ENCODE measurements at places on chromosomes 2 and 18.

DNA sequence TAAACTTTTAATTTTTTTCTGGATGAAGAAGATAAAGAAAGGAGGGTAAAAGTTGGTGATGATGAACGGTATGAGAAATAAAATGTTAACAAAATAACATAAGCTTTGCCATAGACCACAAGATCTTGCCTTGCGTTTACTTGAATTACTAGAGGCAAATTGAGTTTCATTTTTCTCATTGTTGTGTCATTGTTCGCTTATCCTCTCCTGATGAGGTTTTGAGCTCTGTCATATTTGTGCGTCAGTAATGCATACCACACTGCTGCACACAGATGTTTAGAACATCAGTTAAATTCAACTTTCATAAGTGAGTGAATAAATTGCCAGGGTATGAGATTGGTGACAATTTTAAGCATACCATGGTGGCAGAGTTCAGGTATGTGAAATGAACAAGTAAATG, 843.6 kb downstream of the SUCLG1 start:
- DNase-seq: no peak

DNA sequence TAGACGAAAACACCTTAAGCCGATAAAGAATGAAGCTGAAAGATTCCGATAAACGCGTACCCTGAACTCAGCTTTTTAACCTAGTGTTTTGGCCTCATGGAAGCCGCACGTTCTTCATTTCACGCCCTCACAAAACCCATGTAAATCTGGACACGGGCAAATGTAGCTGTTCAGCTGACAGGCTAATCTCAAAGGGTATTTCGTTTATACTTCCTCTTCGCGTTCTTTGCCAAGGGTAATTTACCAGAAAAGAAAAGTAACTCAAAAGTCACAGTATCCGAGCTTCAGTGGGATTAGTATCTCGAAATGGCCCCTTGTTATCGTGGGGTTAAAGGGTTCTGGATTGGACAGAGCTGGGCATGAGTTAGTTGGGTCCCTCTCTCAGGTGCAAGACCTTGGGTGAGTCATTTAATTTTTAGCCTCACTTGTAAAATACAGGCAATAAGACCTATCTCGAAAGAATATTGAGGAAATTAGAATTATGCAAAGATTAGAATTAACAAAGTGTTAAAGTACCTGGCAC, 22.0 kb upstream of the STPG4 start:
- DNase-seq: no peak

DNA sequence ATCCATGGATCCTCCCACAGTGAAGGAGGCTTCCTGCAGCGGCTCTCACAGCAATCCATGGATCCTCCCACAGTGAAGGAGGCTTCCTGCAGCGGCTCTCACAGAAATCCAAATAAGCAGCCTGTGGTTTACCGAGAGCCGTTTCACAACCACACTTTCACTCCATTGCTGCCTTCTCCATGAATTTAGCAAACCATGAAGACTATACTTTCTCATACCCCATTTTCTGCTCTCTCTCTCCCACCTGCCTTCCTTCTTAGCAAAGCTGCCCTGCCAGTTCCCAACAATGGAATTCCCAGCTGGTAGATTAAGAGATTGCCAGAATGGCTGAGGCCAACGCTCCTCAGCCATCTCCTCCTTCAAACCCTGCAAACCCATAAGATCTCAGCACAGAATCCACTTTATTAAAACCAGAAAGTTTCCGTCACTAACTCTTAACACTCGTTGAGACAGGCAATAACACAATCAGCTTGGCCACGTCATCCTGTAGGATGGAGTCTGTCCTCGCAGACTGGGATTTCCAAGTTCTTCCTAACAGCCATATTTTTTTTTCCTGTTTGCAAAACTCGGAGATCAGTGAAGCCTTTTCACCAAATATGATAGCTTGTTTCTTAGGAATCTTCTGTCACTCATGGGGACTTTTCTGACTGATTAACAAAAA, 162.2 kb downstream of the PXDN start:
- no peak for DNase-seq

GRCh38 chr2:204341887-204342276, 203.4 kb upstream of the PARD3B start:
- no peak for DNase-seq

GRCh38 chr2:218326315-218326714, 30.3 kb upstream of the CATIP start:
- DNase-seq: no peak

DNA sequence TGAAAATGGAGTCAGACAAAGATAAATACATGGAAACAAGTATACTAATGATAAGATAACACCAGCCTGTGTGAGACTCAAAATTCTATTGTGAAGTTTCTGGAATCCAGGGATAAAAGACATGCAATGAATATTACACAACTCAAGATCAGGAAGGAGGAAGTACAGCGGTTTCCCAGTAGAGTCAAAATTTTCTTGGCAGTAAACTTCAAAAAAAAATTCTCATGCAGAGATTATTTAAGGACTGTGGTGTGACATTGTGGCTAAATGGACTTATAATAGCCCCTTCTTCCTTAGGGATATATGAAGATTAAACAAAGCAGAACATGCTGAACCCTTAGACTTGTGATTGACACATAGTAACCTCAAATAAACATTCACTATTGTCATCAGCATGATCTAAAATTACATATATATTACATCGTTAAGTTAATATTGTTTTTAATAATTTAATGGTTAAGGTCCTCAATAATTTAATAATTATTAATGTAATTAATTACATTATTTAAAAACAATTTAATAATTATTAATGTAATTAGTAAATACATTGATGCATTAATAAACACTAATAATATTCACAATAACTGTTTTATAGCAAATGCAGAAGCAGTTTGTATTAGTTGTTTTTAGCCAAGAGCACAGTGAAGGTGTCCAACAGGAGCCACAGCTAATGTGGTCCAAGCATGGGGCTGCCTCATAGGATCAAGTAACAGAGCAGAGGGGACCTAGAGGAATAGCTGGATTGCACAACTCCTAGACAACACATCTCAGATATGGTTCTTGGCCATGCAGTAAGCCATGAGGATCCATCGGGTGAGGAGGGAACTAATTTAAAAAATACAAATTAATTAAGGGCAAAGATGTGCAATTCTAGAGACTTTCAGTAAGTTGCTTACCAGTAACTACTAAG, 77.3 kb downstream of the POLE4 start:
- DNase-seq: no peak

- peak; percentile 38 for DNase-seq
Observed at GRCh38 chr2:241689306-241689705, 2.7 kb upstream of the DTYMK start.

DNA sequence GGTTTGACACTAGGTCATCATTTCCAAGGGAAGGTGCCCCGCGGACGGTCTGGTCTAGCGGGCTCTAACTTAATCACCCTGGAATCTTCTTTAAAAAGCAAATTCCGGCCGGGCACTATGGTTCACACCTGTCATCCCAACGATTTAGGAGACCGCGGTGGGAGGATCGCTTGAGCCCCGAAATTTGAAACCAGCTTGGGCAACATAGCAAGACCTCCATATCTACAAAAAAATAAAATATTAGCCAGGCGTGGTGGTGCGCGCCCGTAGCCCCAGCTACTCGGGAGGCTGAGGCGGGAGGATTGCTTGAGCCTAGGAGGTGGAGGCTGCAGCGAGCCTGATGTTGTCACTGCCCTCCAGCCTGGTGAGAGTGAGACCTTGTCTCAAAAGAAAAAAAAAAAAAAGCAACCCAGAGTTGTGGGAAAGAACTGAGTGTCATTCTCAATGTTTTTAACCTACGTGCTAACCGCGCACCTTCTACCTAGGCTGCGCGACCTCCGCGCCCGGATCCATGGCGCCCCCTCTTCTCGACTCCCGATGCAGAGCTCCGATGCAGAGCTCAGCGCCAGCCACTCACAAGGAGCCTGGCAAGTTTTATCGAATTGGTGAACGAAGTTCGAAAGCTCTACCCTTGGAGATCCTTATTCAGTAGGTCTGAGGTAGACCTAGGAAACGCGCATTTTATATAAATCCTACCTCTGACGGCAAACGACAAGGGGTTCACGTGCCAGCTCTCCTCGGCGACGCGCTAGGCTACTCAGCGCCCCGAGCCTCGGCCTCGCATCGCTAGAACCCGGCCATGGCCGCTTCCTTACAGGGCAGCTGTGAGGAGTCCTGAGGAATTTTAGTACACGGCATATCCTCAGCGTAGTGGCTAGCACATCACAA, 888 bp upstream of the TWSG1 start:
- DNase-seq: peak; percentile 70

- no peak for DNase-seq
Observed at GRCh38 chr2:106960683-106961161, 74.8 kb upstream of the ST6GAL2 start.

DNA sequence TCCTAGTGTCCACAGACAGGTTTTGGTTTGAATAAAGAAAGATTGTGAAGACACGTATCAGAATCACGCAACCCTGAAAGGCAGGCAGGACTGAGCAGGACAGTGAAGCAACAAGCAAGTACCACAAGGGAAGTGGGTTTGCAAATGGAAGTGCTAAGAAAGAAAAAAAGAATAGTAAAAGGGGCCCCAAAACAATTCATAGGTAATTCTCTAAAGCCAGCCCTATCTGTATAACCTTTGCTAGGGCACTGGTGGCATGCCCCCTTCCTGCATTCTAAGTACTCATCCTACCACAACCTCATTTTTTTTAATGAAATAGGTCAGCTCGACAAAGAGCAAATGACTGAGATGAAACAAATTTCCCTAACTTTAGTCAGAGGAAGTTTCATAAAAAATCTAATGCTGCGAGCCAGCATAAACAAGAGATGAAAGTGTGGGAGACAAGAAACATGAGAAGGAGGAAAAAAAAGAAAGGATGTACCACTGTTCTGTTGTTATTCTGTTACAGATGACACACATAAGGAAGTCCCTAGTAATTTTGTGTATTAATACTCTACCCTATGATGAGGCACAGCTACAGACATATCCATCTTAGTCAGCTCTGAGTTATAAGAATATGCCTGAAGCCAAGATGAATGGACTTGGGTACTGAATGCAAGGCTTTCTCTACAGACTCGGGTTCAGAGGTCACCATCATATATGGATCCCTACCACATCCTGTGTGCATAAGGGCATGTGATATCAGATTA, 32.2 kb downstream of the IKZF2 start:
- DNase-seq: peak; percentile 57

GRCh38 chr18:48342125-48342524, 67.1 kb downstream of the ZBTB7C start:
- DNase-seq: no peak

GRCh38 chr2:160408959-160409291, 84.7 kb downstream of the RBMS1 start:
- no peak for DNase-seq

DNA sequence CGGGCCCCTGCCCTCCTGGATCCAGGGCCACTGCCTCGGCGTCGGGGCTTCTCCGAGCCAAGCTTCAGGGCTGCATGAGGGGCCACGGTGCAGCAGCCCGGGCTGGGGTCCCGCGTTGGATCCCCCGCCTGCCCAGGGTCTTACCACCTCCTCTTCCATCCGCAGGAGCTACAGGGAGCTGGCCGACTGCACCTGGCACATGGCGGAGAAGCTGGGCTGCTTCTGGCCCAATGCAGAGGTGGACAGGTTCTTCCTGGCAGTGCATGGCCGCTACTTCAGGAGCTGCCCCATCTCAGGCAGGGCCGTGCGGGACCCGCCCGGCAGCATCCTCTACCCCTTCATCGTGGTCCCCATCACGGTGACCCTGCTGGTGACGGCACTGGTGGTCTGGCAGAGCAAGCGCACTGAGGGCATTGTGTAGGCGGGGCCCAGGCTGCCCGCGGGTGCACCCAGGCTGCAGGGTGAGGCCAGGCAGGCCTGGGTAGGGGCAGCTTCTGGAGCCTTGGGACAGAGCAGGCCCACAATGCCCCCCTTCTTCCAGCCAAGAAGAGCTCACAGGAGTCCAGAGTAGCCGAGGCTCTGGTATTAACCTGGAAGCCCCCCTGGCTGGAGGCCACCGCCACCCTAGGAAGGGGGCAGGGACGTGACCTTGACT, 52.1 kb downstream of the RAMP1 start:
- no peak for DNase-seq

DNA sequence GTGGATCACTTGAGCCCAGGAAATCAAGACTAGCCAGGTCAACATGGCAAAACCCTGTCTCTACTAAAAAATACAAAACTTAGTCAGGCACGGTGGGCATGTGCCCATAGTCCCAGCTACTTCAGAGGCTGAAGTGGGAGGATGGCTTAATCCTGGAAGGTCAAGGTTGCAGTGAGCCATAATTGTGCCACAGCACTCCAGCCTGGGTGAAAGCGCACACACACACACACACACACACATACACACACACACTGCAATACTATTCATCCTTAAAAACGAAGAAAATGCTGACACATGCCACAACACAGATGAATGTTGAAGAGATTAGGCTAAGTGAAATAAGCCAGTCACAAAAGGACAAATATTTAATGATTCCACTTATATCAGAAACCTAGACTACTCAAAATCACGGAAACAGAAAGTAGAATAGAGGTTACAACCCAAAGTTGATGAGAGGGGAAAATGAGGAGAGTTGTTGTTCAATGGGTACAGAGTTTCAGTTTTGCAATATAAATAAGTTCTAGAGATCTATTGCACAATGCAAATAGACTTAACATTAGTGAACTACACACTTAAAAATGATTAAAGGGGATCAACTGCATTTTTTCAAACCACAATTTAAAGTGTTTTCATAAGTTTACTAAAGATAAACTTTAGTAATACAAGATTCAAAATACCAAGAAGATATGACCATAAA, 114.5 kb downstream of the USP34 start:
- no peak for DNase-seq

- DNase-seq: no peak
Observed at GRCh38 chr18:48727681-48728080, 188.8 kb downstream of the CTIF start.

DNA sequence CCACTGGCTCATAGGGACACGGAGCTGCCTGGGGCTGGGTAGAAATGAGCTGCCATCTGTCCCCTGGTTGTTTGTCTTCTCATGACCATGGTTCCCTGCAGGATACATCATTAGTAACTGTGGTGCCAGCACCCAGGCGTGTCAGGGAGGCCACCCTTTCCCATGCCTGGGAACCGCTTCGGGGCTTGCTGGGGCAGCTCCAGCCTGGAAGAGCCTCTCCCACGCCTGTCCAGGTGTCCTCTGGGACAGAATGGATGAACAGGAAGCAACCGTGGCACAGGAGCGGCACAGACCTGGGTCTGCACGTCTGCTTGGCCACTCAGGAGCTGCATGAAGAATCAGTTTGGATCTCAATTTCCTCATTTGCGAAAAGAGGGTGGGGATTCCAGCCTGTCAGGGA, 34.8 kb downstream of the SDC1 start:
- DNase-seq: no peak

GRCh38 chr2:74290466-74291217, 52.6 kb downstream of the SLC4A5 start:
- peak; percentile 19 for DNase-seq

DNA sequence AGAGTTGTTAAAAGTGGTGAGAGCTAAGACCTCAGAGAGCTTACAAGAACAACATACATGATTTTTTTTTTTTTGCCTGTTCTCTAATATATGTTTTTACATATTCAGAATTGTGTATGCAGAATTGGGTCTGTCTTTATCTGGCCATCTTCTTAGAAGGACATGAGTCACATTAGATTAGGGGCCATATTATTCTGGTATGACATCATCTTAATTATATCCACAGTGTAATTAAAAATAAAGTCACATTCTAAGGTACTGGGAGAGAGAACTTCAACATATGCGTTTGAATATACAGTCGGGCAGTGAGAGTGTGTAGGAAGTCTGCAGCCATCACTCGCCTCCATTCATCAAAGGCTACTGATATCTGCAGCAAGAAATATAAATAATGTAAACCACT, 88.3 kb downstream of the DSC3 start:
- no peak for DNase-seq

GRCh38 chr2:121071034-121071504, 213.9 kb downstream of the TFCP2L1 start:
- DNase-seq: no peak
